ENCODE measurements at places on chromosomes 5 and 9.

- DNase-seq, result peak; percentile 24
Measured at GRCh38 chr5:168085261-168086031, 206.0 kb upstream of the WWC1 start.

GRCh38 chr9:6488395-6488794 lies 75.4 kb downstream of the UHRF2 start:
- DNase-seq, result peak; percentile 35

GRCh38 chr5:66230551-66230950 lies 86.5 kb downstream of the SREK1 start:
- DNase-seq, result no peak

GRCh38 chr5:1792842-1793266 lies 6.8 kb downstream of the MRPL36 start:
- DNase-seq, result peak; percentile 72

DNA sequence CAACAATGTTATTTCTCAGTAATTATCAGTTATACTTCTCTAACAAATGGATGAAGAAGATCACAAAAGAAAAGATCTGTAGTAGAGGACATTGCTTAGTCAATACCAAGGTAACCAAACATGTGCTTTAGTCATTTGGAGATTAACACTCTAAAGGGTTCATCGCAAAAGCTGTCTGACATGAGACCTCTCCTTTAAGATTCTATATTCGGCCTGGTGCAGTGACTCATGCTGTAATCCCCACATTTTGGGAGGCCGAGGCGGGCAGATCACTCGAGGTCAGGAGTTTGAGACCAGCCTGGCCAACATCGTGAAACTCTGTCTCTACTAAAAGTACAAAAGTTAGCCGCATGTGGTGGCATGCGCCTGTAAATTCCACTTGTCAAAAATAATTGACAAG lies 18.3 kb upstream of the CKMT2 start:
- DNase-seq, result no peak

GRCh38 chr9:106745876-106746275 lies 117.1 kb upstream of the ZNF462 start:
- DNase-seq, result no peak

GRCh38 chr9:13674926-13675637 lies 395.6 kb upstream of the MPDZ start:
- no peak for DNase-seq

GRCh38 chr9:92496396-92497176 lies 14.3 kb upstream of the ASPN start:
- no peak for DNase-seq

DNA sequence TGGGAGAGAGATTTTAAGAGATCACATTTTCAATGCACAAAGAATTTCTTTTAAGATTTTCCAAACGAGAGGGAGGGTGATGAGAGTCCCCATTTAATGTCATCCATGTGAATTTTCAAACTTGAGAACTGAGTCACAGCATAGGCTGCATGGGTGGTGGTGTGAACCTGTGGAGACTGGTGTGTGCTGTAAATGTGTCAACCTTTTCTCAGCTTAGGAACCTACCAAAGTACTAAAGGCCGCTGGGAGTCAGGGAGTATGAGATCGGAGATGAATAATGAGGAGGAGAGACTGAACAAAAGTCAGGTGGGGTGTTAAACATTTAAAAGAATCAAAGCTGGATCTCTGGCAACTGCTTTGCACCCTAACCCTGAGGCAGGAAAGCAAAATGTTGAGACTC lies 7.5 kb downstream of the ALDH1A1 start:
- DNase-seq, result no peak

GRCh38 chr9:99592834-99593574 lies 228.7 kb upstream of the NR4A3 start:
- no peak for DNase-seq

- DNase-seq, result no peak
Measured at GRCh38 chr5:11387382-11387781, 516.9 kb downstream of the CTNND2 start.

DNA sequence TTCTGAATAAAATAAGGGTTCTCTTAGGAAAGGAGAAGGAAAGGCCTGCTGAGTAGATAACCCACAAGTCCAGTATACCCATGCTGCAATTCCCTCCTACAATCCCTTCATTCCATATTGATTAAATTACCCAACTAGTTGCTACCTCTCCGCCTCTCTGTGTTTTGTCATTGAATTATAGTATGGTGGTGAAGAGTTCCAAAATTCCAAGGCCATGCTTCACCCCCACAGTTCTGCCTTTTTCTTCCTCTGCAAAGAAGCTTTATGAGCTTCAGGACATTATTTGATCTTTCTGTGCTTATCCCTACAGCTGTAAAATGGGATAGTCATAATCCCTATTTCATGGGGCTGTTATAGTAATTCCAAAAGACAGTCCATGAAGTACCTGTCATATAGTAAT lies 215.6 kb downstream of the ACTL7B start:
- DNase-seq, result no peak

All from hematopoietic multipotent progenitor cell (in vitro differentiated cells).